ENCODE measurements at places on chromosomes 11 and 22.

- no peak for DNase-seq
These were observed 25.7 kb downstream of the LRFN4 start for GRCh38 chr11:66882561-66883015.

- DNase-seq = no peak
These were observed 31.6 kb upstream of the CARS1 start for GRCh38 chr11:3088806-3089205.

- DNase-seq = no peak
These were observed 34.5 kb upstream of the TH start for GRCh38 chr11:2205981-2206690.

DNA sequence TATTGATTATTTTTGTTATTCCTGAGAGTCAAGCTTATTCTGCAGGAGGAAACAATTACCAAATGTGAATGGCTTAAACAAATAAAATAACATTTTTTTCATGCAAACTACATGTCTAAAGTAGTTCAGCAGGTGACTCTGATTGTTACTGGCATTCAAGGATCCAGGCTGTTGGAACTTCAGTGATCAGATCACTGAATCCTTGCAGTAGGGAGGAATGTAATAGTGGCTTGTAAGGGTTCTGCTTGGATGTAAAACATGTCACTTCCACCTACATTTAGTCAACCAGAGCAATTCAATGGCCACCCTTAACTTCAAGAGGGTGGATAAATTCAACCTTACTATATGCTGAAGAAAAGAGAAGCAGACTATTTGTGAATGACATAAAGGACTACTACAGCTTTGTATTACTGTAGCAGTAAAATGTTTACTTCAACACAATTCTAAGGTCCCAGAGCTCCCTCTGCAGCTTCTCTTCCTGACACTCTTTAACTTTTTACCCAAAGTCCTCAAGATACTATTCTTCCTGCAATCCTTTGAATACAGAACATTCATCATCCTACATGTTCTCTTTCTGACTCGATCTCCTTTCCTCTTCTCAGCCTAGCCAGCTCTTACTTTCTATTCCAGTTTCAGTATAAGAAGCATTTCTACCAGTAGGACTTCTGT, 284.0 kb downstream of the LRRC4C start:
- no peak for DNase-seq

DNA sequence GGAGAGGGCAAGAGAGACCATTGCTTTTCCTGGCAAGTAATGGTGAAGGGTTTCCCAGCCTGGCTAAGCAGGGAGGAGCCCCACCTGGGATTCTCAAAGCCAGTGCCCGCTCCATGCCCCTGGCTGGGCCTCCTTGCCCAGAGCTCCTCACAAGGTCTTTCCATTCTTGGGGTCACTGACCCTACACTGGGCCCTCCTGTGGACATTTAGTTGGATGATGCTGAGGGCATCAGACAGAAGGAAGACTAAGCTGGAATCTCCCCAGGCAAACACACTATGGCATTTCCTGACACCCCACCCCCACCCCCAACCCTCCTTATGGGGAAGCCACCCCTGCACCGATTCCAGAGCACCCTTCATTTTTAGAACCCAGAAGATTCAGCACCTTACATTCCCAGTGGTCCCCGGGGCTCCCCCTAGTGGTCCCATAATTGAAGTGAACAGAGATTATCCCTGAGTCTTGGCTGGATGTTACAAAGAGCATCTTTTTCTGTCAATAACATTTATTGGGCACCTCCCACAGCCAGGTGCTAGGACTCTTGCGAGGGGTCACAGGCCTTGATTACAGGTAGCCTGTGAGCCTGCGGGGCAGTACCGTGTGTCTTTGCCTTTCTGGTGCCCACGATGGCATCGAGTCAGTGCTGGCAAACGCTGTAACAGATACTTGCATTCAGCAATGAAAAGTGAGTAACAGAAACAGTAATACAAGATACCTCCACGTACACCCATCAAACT, 548.5 kb downstream of the BUD13 start:
- DNase-seq = no peak

DNA sequence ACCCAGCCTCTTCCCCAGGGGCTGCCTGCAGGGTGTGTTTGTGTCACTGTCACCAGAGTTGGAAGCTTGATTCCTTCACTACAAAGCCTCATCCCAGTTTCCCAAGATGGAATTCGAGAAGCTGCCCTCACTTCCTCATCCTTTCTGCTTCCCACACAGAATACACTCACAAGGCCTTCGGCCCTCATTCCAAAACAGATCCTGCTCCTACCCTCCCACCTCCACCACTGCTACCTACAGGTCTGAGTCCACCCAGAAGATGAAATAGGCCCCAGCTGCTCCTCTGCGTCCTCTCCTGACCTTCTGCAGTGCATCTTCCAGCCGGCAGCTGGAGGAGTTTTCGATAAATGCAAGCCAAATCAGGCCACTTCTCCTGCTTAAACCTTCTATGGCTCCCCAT, 6.8 kb upstream of the WNT7B start:
- no peak for DNase-seq

DNA sequence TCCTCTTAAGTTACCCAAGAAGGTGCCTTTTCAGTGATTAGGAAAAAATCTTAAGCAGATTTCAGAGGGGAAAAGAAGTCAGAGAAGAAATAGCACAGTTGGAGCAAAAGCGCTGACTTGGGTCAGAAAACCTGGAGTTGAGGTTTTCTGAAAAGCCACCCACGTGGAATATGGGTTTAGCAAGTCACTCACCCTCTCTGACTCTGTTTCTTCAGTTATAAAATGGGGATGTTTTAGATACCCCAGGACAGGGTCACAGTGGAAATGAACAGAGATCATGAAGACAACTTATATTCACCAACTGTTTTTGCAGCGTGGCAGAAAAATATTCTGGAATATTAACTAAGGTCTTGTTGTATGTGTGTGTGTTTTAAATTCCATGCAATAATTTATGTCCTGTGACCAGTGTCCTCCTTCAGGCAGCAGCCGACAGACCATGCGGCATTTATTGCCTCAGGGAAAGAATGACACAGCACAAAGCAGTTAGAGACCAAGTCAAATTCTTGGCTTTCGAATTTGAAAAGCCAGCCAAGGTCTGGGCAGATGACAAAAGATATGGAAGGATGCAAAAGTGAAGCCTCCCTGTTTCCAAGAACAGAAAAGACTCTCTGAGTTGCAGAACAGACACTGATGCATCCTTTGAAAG, 119.9 kb downstream of the MIAT start:
- DNase-seq = no peak

DNA sequence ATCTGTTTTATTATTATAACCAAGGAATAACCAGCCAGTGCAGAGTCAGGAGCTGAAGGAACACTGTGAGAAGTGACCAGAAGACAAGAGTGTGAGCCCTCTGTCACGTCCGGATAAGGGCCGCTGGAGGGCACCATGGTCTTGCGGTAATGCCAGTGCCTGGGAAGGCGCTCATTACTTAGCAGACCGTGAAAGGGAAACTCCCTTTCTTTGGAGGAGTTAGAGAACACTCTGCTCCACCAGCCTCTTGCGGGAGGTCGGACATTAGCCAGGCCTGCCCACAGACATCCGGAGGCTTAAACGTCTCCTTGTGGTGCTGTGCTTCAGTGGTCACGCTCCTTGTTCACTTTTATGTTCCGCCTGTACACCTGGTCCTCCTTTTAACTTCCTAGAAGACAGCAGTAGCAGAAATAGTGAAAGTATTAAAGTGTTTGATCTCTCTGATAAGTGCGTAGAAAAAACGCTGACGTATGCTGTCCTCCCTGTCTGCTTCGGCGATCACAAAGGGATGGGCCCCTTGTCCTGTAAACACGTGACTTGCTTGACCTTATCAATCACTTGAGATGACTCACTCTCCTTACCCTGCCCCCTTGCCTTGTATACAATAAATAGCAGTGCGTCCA, 120.6 kb upstream of the LMO1 start:
- DNase-seq = no peak

DNA sequence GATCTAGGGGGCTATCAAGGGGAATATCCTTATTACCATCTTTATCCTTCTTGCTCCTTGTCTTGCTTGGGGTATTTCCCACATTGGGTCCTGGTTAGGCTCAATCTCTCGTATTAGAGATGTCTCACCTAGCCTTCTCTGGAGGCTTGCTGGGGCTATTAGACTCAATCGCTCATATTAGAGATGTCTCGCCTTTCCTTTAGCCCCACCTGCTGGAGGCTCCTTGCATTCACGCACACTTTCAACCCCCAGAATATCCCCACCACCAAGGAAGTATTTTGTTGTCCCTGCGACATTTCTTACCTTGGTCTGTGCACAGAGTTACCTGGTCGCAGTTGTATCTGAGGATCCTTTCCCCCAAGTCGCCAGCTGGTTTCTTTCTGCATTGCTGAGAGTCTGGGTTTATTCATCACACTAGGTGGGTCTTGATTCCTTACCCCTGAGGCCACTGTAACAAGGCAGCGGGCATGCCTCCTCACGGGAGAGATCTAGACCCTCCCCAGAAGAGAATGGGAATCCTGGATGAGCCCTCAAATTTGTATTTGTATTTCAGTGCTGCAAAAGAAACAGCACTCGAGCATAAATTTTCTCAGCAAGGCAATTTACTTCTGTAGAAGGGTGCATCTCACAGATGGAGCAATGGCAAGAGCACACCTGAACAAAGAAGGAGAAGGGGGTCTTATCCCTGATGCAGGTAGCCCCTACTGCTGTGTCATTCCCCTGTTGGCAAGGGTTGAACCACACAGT, 15.9 kb upstream of the HYLS1 start:
- DNase-seq = no peak

GRCh38 chr22:17057959-17058814, 26.6 kb upstream of the IL17RA start:
- no peak for DNase-seq

- DNase-seq = no peak
These were observed 431.9 kb downstream of the MIAT start for GRCh38 chr22:27089264-27089663.

DNA sequence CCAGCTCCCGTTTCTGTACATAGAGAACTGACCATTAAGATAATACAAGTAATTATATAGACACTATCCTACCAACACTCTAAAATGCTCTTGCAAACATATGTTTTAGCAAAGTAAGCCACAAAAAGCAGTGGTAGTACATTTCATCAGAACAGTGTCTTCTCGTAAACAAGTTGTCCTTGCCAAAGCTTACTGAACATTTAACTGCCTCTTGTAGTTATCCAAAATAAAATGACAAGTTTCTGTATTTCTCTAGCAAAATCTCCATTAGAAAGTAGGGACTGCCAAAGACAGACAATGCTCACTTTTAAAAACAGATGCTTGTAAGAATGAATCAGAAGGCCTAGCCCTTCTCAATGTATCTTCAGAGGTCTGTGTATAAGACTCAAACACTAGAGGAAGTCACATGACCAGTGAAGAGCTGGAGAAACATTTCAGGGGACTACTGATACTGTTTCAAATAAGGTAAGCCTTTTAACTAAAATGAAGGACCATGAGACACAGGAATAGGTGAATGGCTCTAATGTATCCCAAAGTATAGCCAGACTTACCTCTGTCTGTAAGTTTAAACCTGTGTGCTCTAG, 7.8 kb upstream of the ZC3H12C start:
- DNase-seq = no peak

GRCh38 chr11:76152741-76153570, 53.3 kb downstream of the WNT11 start:
- DNase-seq = no peak

- DNase-seq = no peak
These were observed 29.9 kb downstream of the RNF169 start for GRCh38 chr11:74778581-74778980.

- no peak for DNase-seq
These were observed 146.8 kb downstream of the MAML2 start for GRCh38 chr11:96196181-96196662.

DNA sequence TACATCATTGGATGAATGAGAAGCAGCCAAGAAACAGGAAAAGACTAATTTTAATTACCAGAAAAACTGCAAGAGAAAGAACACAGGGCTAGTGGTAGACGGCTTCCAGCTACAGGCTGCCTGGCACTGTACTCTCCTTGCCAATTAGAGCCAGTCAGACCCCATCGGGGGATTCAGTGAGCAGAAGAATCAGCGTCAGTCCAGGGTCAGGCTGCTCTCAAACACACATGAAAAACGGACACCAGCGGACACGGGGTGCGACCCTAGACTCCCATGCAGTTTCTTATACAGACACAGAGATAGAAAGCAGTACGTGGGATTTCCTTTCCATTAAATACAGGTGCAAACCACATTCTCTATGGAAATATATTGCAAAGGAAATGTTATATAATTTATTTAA, 1.1 kb upstream of the CNTN5 start:
- no peak for DNase-seq

DNA sequence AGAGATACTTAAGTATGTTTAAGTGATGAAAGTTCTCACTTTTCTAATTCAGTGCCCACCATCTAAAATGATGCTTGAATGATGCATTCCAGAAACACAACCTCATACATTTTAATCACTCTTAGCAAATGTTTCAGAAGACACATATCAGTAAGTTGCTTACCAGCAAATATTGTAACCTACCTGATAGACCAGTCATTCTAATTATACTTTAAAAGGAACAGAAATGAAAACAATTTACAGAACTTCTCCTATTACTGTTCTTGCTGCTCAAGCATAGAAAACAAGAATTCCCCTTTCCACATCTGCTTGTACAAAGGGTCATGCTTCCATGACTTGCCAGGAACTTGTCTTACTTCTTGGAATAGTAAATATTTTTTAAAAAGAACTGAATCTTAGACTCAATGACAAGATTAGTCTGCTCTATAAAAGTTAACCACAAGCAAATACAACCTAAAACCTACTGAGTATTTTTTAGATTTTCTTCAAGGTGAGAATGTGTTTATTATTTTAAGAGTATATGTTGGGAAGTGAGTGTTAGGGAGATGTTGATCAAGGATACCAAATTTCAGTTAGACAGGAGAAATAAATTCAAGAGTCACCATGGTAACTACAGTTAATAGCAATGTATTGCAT, 82.0 kb upstream of the SC5D start:
- DNase-seq = no peak

Data from esophagus squamous epithelium (tissue), 5 donors.